NCI-H1436 treated with DMSO at 0.1 percent for 48 hours (cell line): ENCODE measurements at places on chromosomes 1 and 21.
A peak's percentile ranks its signal among the peaks of the same experiment; 100 is the strongest.

GRCh38 chr1:35269201-35269988, 886 bp downstream of the ZMYM4 start:
- DNase-seq = no peak

- no peak for DNase-seq
Measured at GRCh38 chr1:58874342-58874741, 90.5 kb upstream of the JUN start.

GRCh38 chr1:12229386-12229834, 420 bp upstream of the VPS13D start:
- DNase-seq = no peak

DNA sequence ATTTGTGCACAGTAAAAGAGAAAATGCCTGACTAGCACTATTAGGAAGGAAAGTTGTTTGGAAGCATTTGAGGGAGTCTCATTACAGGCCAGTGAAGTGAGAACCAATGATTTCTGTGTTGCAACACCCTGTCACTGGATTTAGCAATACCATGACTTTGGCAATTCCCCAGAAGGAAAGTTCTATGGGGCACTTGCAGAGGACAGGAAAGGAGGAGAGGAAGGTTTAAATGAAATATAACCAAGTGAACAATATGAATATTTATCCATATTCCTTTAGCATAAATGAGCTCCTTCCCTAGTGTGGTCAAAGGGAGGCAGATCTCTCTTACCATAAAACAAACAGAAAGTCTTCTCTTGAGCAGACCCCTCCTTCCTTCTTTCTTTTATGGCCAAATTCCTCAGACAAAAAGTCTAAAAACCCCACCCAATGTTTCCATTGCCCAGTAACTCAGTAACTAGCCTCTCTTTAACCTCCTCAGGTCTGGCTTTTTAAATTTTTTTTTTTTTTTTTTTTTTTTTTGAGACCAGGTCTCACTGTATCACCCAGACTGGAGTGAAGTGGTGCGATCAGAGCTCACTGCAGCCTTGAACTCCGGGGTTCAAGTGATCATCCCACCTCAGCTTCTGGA, 5.5 kb downstream of the TLR5 start:
- DNase-seq = no peak

DNA sequence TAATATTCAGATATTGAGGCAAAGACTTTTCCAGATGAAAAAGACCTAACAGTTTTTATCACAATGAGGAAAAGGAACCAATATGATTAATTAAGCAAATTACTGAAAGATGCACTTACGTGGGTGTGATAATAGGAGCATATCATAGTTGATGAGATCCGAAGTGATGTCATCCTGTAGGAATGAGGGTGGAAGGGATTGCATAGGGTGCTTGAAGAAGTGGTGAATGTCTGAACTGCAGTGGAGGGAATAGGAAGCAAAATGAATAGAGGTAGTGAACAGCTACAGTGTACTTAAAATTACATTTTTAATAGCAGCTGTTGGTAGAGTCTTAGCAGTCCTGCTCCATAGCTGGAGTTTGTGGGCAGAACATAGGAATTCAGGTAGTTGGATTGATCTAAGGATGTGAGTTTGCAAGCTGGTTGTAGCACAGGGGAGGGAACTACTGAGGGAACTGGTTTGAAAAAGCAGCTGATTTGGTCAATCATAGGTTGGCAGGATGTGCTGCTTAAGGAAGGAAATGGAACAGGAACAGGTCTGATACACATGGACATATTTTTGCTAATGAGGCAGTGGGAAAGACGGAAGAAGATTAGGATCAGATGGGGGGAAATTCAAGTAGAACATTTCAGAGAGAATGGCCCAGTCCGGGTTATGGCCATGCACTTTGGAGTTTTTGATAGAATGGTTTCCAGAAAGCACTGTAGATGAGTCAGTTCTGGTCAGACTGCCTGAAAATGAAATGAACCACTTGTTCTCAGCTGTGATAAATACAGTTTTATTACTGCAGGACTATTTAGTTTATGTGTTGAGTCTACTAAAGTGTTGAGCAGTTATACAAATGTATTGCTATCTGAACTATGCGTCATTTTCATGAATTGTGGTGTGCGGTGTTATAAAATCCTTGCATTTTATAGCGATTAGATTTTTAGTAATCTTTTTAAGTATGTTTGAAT, 155.8 kb downstream of the RYR2 start:
- no peak for DNase-seq

GRCh38 chr1:246012341-246012740, 494.7 kb downstream of the SMYD3 start:
- peak; percentile 43 for DNase-seq

DNA sequence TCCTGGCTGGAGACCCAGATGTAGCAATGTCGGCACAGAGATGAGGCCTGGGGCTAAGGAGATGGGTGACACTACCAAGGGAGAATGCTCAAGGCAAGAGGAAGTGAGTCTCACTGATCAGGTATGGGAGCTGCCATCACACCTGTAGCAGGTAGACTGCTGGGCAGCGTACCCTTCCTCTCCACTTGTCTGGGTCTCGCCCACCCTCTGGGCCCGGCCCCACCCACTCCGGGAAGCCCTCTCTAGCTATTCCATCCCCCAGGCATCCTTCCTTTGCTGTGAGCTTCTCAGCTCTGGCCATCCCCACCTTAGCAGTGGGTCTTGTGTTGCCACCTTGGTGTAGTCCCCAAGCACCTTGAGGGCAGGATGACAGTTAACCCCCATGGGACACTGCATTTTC, 87.7 kb upstream of the EDN2 start:
- DNase-seq = no peak

- no peak for DNase-seq
Measured at GRCh38 chr1:46362158-46362557, 21.6 kb downstream of the NSUN4 start.

GRCh38 chr1:25641931-25642573, 25.5 kb downstream of the MAN1C1 start:
- no peak for DNase-seq

- DNase-seq = no peak
Measured at GRCh38 chr1:107767156-107767582, 197.8 kb downstream of the VAV3 start.

DNA sequence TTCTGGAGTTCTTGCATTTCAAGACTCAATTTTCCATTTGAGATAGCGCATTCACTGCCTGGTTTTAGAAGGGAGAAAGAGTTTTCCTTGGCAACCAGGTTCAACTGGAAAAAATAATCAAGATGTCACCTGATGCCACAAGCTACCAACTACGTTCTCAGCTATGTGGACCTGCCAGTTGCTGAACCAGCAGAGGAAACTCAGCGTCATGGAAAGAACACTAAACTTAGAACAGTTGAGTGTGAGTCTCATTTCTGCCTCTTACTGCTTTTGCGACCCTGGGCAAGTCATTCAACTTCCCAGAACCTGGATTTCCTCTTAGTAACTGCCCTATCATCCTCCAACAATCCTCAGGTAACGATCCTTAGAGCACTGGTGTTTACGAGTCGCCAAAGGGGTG, 373.0 kb upstream of the ESRRG start:
- no peak for DNase-seq

DNA sequence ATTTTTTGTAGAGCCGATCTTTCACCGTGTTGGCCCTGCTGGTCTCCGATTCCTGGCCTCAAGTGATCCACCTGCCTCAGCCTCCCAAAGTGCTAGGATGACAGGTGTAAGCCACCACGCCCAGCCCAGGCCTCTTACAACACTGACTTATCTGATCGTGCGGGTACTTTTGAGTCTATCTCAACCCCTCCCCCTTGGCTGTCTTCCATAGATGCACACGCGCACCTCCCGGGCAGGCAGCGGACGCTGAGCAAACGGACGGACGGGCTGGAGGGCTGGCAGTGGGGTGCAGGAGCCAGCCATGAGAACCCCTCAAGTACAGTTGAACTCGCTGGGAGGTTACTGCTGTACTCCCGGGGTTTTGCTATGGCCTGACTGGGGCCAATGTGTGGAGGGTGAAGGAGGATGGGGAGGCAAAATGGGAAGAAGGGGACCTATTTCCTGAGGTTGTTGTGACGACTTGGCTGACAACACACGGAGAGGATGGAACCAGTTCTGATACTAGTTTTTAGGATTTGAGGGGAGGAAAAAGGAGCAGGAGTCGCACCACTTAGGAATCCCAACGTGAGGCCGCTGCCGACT, 959 bp downstream of the CD58 start:
- no peak for DNase-seq

DNA sequence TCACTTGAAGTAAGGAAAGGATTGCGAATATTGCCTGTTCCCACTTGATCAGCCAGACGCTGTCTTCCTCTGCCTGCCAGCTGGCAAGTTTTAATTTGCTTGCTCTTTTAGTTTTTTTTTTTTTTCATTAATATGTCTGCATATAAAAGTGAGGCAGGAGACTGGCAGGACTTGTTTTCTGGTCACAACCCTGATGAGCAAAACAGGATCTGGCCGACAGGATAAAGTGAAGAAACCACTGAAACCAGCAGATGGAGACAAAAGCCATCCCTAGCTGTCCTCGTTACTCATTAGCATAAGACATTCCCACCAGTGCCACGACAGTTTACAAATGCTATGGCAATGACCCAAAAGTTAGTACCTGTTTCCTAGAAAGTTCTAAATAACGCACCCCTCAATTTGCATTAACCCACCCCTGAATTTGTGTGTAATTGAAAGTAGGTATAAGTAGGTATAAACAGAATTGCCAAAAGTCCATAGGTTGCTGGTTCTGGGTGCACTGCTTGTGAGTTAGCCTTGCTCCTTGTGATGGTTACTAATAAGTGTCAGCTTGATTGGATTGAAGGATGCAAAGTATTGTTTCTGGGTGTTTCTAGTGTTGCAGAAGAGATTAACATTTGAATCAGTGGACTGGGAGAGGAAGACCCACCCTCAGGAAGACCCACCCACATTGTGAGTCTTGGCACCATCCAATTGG, 60.8 kb downstream of the ZNF684 start:
- DNase-seq = peak; percentile 25

DNA sequence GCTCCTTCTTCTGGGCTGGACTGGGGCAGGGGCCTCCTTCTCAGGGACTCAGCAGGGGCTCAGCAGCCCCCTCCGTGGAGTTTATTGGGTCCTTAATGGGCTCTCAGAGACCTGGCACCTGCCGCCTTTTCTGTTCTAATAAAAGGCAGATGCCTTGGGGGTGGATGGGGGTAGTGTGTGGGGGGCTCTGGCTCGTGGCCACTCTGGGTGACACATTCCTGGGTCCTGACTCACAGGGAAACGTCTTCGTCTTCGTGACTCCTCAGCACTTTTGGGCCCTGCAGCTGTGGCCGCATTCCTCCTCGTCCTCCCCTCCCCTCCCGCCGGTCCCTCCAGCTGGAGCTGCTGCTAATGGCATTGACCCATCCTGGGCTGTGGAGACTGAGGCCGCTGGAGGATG, 107.8 kb upstream of the WNT4 start:
- no peak for DNase-seq

- no peak for DNase-seq
Measured at GRCh38 chr1:36920801-36921405, 113.4 kb downstream of the GRIK3 start.

DNA sequence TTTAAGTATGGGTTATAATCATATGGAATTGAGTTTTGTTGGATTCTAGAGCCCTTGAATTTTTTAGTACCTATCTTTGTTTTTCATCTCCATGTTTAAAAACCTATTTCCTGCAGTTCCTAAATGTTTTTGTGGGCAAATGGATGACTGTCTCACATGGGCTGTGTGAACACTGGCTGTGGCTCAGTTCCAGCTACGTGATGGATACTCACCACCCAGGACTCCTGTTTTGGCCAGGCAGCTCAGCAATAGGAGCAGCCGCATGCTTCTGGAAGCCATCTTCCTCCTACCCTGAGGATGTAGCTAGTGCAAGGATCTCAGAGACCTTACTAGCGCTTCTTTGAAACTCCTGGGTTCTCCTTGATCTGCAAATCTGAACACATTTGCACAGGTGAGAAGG, 2.8 kb downstream of the REG4 start:
- DNase-seq = no peak

DNA sequence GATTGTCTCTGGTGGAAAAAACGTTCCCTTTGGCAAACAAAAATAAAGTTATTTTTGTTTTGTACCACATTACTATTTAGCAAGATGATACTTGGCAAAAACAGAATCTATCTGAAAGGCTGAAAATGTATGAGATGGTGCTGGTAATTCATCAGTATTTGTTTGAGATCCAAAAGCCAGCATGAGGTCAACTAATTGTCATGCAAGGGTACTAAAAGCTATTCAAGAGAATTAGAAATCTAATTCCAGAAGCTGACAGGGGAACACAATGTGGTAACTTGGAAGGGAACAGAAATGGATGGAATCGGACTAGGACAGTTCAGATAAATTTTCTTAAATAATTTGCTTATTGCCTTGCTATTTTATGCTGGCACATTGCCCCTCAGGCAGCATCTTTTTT, 263.8 kb downstream of the KCNT2 start:
- no peak for DNase-seq

DNA sequence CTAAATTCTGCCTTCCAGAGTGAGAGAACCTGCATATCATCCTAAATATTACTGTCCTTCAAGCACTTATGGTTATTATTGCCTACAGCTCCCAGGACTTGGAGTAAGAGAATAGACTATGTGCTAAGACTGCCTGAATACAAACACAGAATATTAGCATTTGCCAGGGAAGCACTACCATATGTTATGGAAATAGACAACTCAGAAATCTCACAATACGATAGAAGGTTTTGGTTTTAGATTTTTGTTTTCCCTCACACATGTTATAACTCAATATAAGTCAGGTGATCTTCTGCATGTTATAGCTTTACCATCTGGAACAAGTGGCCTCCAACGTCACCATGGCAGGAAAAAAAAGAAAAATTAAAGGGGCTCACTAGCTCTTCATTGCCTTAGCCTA, 413.9 kb downstream of the LRRIQ3 start:
- no peak for DNase-seq

GRCh38 chr1:226942392-226942791, 2.3 kb downstream of the COQ8A start:
- DNase-seq = no peak

DNA sequence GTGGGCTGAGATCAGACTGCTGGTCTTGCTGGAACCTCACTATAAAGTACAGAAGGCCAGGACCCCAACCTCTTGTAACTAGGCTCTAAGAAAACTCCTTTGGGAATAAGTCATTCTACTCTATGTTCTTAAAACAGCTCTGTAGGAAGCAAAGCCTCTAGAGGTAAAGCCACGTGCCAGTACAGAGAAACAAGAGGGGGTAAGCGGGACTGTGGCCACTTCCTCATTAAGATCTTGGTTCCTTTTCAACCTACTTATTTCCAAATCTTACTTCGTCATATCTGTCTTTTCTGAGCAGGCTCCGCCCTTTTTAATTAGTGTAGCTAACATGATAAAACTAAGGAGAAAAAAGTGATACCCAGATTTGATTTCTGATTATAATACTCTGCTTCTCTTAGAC, 3.8 kb downstream of the NCSTN start:
- DNase-seq = no peak

DNA sequence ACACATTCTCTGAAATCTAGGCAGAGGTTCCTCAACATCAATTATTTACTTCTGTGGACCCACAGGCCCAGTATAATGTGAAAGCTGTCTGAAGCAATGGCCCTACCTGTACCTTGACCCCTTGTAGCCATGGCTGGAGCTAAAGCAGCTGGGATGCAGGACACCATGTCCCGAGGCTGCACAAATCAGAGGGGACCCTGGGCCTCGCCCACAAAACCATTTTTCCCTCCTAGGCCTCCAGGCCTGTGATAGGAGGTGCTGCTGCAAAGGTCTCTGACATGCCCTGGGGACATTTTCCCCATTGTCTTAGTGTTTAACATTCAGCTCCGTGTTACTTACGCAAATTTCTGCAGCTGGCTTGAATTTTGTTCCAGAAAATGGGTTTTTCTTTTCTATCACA, 110.5 kb downstream of the BRINP3 start:
- DNase-seq = no peak

GRCh38 chr1:195604287-195604686, 1004.0 kb downstream of the KCNT2 start:
- no peak for DNase-seq
